ENCODE measurements at places on chromosomes 2 and 18. TPM values are rescaled to one million over a fixed set of nuclear protein-coding genes. Genes with fewer than 3 reads are reported as not detected.

Gene PLGLB1
- polyA plus RNA-seq = 0.72 TPM

Gene LYG2
- polyA plus RNA-seq = not detected

Gene PFN4
- 0.98 TPM for polyA plus RNA-seq

Gene ATP8B1
- 7.3 TPM for polyA plus RNA-seq

Gene SP3
- 29.0 TPM for polyA plus RNA-seq

All from lung (tissue), 17 donors.